ENCODE measurements at places on chromosomes 13 and 19.

- no peak for DNase-seq
Measured at GRCh38 chr13:112903071-112903577, 65.9 kb upstream of the MCF2L start.

GRCh38 chr19:4985551-4985991 is 16.7 kb downstream of the KDM4B start:
- no peak for DNase-seq

GRCh38 chr13:21730186-21730880 is 59.5 kb downstream of the FGF9 start:
- no peak for DNase-seq

DNA sequence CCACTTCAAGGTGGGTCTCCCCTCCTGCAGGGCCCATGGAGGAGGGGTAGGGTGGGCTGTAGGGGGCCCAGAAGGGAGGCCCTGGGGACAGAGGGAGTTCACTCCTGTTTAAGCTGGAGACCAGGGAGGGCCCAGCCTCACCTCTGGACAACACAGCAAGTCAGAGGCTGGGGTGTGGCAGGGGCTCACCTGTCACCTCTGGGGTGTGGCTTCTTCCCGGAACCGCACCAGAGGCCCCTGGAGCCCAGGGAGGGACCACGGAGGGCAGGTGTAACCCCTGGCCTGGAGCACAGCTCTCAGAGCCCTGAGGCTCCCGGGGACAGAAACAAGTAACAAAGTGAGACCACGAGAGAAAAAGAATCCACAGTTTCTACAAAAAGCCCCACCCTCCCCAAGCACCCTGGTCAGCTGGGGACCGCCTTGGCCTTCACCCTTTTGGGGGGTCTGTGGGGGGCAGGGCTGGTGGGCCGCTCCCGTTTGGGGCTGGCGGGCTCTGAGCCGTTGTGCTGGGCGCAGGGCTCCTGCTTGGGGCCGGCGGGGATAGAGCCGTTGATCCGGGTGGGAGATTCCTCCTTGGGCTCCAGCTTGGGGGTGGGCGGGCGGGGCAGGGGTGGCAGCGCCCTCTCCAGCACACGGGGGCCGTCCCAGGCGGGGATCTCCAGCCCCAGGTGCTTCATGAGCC is 8.0 kb downstream of the SIRT6 start:
- DNase-seq, result no peak

DNA sequence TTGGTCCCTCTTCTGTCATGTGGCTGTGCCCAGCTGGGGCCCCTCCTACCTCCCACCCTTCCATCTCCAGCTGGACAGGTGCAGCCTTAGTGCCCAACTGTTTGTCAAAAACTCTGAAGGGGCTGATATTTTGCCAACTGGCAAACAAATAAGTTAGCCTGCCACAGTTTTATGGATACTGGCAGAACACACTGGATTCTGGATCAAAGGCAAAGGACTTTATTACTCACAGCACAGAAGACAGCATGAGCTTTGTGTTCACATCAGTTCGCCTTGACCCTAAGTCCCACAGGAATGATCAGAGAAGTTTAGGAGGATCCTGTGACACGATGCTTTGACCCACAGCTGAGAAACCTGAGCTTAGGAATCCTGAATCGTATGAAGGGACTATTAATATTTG is 16.4 kb downstream of the KLK2 start:
- no peak for DNase-seq

DNA sequence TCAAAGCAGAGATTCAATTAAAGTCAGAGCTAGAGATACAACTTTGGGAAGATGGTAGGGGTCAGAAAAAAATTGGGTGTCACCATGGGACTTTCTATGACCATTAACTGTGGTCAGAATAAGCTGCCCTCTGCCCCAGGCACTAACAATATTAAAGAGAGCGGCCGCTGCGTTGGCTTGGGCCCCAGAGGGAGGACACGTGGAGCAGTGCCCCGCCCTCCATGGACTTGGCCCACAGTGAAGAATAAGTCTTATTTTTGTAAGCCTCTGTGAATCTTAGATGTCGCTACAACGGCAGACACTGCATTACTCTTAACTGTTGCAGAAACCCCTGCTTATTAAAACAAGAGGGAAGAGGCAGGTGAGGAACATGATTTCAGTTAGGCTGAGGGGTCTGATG is 172.7 kb downstream of the UQCRFS1 start:
- DNase-seq, result no peak

- DNase-seq, result no peak
Measured at GRCh38 chr19:2982561-2982960, 5.2 kb downstream of the TLE6 start.

DNA sequence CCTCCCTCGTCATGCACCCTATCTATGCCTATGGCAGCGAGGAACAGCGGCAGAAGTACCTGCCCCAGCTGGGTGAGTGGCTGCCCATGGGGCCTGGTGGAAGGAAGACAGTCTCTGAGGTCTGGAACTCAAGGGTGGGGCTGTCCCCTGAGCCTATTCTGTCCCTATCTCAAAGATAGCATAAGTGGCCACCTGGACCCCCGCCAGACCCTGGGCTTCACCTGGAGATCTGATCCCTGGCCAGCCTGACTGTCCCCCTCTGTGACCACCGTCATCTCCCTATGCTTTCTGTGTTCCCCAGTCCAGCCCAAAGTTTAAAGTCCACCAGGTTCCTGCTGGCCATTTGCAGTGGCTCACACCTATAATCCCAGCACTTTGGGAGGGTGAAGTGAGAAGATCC is 2.6 kb downstream of the GCDH start:
- DNase-seq, result no peak

GRCh38 chr19:6589711-6590257 is 1.2 kb downstream of the CD70 start:
- DNase-seq, result no peak

DNA sequence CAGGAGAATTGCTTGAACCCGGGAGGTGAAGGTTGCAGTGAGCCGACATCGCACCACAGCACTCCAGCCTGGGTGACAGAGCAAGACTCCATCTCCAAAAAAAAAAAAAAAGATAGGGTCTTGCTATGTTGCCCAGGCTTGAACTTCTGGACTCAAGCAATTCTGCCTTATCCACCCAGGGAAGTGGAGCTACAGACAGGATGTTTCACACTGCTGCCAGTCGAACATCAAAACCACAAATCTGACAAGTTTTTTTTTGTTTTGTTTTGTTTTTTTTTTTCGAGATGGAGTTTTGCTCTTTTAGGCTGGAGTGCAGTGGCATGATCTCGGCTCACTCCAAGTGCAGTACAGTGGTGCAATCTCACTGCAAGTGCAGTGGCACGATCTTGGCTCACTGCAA is 10.8 kb downstream of the XPO4 start:
- no peak for DNase-seq

GRCh38 chr19:56191711-56192110 is 5.9 kb downstream of the ZSCAN5B start:
- DNase-seq, result no peak

- no peak for DNase-seq
Measured at GRCh38 chr13:78383071-78383484, 220.3 kb downstream of the POU4F1 start.

- DNase-seq, result no peak
Measured at GRCh38 chr13:23849670-23850069, 39.5 kb downstream of the MIPEP start.

- DNase-seq, result no peak
Measured at GRCh38 chr13:47672245-47673008, 328.6 kb downstream of the SUCLA2 start.

DNA sequence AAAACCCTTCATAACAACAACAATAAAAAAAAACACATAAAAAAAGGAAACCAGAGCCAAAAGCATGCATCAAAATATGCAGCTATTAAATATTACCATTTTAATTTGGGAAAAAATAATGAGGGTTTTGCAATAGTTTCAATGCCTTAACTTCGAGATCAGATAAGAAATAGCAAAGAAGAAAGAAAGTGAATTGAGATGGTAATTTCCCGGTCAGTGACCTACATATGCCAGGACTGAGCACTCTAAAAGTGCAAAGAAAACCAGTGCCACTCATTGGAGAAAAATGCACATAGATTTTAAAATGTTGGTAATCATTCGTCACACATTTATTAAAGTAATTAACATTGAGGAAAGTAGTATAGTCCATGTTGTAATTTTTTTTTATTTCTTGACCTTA is 944.2 kb downstream of the EFNB2 start:
- DNase-seq, result no peak

DNA sequence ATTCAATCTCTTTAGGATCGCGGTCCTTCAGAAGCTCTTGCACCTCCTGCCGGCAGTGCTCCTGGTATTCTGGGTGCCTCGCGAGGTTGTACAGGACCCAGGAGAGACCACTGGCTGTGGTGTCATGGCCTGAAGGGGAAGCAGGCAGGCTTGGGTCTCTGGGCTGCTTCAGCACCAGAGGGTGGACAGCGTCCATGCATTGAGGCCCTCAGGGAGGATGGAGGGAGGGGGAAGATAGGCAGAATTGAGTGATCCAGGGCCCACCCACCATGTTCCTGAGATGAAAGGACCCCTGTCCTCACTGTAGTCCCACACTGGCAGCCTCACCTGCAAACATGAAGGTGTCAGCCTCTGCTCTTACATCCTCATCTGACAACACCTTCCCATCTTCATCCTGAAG is 17.9 kb upstream of the OR10H5 start:
- no peak for DNase-seq

- no peak for DNase-seq
Measured at GRCh38 chr13:79803989-79804388, 323.0 kb downstream of the NDFIP2 start.

GRCh38 chr13:51618626-51619025 is 34.4 kb downstream of the WDFY2 start:
- DNase-seq, result no peak

DNA sequence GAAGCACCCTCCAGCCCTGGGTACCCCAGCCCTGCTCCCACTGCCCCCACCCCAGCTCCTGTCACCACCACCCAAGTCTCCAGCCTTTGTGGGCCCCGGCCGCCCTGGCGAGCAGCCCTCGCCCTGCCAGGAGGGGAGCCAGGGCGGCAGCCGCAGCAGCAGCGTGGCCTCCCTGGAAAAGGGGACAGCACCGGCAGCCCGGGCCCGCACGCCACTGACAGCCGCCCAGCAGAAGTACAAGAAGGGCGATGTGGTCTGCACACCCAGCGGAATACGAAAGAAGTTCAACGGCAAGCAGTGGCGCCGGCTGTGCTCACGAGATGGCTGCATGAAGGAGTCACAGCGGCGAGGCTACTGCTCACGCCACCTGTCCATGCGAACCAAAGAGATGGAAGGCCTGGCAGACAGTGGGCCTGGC is 3.9 kb downstream of the CIC start:
- DNase-seq, result no peak

DNA sequence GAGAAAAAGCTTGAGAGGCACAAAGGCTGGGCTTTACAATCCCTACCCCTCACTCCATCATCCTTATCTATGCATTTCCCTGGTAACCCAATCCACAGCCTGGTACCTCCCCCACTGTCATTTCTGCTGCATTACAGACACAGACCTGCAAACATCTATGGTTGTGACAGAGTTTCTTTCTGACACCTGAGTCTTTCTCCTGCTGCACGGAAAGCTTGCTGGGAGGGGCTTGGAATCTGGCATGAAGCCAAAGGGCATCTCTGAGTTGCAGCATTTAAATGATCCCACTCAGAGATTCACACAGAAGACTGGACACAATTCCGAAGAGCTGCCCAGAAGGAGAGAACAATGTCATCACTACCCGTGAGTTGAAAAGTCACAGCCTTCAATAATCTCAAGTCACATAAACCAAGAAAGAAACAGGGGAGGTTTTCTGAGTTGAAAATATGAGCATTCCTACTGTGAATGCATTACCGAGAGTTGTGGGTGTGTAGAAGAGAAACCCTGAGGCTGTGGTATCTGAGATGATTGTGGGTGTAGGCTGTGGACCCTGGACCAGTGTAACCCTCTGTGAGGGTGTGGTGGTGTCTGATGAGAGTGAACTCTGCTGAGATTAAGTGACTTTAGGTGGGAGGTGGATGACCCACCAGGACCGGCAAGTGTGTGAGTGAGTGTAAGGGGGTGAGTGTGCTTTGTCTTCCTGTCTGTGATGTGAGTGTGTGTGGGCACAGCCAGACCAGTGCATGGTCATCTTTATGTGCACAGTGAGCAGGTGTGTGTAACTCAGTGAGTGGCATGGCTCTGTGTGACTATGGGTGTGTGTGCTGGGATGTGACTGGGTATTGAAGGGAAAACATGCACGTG is at the start of gene LGALS14:
LGALS14 (plus strand) TSS at position 301 of the 864 bp plus-strand sequence; CDS start at position 349, 48 bp downstream.
- DNase-seq, result no peak

Data from activated CD4-positive, alpha-beta T cell treated with anti-CD3 and anti-CD28 coated beads for 24 hours (primary cell).